T-helper 22 cell (primary cell): ENCODE measurements at places on chromosomes 2 and 18.

- DNase-seq: no peak
Observed at GRCh38 chr2:224381521-224382279, 20.2 kb downstream of the FAM124B start.

GRCh38 chr18:32769586-32770053 lies 3.2 kb downstream of the KLHL14 start:
- DNase-seq: no peak

GRCh38 chr2:149049142-149049541 lies 10.6 kb downstream of the LYPD6B start:
- DNase-seq: no peak

DNA sequence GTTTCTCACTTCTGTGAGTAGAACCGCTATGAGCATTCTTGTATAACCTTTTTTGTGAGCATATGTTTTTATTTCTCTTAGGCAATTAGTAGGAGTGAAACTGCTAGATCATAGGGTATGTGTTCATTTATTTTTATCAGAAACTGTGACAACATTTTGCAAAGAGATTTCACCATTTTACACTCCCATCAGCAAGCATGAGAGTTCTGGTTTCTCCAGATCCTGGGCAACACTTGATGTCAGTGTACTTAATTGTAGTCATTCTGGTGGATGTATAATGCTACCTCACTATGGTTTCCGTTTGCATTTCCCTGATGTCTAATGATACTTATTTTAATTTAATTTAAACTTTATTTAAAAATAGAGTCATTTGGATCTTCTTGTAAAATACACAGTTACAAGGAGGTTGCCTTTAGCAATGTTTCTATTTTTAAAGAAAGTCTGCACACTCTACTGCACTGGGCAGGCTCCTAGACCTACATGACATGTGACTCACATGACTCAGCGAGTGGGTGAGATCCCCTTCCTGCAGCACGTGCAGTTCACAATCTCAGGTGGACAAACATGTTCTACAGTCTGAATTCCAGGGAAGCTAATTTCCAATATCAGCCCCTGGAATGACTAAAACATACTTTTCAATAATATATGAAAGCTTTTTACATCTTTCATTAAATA lies 127.0 kb upstream of the BCL2L11 start:
- no peak for DNase-seq

GRCh38 chr2:187447336-187447735 lies 716 bp downstream of the CALCRL start:
- DNase-seq: no peak

GRCh38 chr18:46950064-46950656 lies 32.8 kb downstream of the KATNAL2 start:
- DNase-seq: no peak

GRCh38 chr2:203484266-203485112 lies 50.6 kb downstream of the RAPH1 start:
- peak; percentile 13 for DNase-seq

DNA sequence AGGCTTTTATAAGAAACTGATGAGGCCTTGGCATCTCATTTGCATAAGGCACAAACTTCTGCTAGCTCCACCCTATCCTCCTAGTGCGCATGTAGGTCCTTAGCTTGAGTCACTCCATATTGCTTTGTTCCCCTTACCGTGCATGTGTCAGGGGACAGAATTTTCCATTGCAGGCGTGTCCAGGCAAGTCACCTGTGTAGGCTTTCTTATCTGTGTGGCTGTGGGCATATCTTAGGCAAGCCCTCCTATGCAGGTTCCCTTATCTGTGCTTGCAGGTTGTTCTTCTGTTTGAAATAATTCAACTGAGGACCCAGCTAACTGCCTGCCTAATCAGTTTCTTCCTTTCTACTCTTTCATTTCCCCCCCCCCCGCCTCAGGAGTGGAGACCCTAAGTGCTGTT lies 63.3 kb upstream of the CDCA7 start:
- DNase-seq: no peak

DNA sequence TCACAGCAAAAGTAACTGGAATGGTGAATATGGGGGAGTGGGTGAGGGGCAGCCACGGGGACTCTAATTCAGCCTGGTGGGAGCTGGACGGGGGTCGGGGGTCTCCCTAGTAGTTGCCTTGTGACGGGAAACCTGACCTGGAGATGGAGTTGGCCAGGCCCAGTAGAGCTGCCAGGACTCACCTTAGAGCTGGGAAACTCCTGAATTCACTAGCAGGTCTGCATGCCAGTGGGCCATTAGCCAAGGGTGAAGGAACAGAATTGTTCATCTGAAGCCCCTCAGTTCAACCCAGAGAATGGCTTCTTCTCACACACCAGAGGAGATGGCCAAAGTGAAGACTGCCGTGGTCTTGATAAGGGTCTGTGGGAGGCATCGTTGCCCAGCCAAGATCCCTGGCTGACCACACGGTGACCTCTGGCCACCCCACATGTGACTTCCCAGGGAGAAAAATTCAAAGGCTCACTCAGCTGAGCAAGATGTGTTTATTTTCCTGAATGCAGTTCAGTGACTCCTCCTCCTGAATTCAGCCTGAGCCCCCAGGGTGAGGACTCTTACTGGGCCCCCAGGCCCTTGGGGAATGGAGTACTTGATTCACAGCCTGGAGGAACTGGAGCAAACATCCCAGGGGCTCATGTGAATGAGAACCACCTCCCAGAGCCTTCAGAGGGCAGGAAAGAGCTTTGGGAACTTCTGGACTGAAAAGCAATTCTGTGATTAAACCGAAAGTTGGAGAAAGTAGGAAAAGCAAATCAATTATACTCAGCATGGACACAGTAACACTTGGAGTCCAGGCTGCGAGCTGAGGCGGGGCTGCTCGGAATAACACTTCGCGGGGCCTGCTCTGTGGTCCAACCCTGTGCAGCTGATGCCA lies 25.2 kb downstream of the MOCOS start:
- no peak for DNase-seq

- DNase-seq: no peak
Observed at GRCh38 chr18:36152781-36153180, 23.1 kb downstream of the ELP2 start.

DNA sequence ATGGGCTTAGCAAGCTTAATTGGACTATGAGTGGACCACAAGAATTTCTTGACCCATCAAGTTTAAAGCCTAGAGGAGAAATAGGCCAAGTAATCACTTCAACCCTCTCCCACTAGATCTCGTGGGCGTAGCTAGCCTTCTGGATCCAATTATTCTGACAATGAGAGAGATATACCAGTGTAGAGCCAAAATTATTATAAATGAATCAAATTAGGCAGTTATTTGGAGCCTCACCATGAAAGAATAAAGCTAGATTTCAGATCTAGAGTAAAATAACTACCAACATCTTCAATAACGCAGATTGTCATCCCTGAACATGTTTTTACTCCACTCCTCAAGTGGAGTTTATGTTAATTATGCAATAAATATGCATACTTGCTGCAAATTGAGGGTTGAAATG lies 143.9 kb upstream of the CDH20 start:
- no peak for DNase-seq

DNA sequence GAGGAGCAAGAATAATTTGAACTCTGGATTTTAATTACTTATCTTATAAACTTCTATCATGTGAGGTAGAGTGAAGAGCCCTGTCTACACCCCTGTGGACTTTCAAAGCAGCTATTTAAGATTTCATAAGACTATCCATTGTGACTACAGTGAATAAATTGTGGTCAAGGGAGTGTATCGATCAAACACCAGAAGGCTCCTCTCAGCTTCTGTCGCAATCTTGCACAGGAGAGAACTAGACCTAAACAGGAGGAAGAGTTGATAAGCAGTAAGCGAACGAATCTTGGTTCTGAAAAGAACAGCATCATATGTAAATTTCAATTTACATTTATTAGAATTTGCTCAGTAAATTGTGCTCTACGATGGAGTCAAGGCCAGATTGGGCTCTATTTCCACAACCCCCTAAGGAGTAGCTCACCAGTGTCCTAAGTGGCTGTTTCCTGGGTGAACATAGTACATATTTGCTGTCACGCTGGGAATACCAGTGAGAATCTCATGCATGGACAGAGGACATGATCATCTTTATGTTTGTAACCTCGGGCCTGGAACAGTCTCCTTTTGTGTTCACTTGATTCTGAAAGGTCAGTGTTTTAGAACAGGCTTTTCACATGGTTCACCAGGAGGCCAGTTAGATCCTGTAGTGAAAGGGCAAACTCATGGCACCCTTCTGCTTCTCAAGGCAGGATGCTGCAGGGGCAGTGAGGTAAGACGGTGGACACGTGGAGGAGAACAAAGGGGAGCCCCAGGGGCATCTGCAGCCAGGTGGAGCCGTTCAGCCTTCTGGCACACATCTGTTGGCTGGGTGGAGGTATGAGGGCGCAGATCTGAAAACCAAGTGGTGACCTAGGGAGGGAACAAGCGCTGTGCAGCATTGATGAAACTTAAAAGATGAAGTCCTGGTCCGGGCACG lies 33.3 kb downstream of the NPAS2 start:
- DNase-seq: no peak

DNA sequence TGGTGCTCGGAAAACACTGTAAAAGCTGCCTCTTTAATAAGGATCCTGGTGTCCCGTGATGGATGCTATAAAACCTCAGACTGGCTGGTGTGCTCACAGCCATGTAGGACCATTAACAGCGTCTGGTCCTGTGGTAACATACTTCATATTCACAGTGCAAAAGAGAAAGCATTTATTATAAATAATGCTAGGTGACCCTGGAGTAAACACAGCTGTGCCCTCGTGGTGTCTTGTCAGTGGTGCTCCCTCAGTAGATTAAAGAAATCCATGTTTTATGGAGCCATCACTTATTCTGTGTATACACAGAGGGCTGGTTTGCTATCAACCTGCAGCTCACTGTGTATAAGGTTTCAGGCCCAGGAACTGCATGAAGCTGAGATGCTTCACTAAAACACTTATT lies 106.9 kb downstream of the CDK15 start:
- DNase-seq: no peak

DNA sequence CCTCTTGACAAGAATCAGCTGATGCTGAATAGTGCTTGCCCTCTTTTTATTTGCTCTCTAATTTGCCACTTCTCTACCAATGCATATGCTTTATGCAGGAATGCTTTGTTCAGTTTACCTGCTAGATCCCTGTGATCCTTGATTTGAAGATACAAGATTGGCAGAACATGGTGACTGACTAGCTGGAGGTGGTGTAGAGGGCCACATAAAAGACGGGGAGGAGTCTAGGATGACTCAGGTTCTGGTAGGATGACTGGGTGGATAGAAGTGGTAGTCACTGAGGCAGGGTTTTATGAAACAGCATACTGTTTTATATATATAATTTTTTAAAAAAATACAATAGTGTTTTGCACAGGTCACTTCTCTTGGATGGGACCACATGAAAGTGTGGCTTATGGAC lies 6.3 kb upstream of the ADGRF3 start:
- DNase-seq: no peak

- no peak for DNase-seq
Observed at GRCh38 chr2:88252111-88252510, 82.0 kb downstream of the THNSL2 start.

GRCh38 chr2:204109681-204110080 lies 173.1 kb downstream of the ICOS start:
- DNase-seq: no peak

- DNase-seq: no peak
Observed at GRCh38 chr2:64331114-64331645, 122.8 kb upstream of the LGALSL start.

DNA sequence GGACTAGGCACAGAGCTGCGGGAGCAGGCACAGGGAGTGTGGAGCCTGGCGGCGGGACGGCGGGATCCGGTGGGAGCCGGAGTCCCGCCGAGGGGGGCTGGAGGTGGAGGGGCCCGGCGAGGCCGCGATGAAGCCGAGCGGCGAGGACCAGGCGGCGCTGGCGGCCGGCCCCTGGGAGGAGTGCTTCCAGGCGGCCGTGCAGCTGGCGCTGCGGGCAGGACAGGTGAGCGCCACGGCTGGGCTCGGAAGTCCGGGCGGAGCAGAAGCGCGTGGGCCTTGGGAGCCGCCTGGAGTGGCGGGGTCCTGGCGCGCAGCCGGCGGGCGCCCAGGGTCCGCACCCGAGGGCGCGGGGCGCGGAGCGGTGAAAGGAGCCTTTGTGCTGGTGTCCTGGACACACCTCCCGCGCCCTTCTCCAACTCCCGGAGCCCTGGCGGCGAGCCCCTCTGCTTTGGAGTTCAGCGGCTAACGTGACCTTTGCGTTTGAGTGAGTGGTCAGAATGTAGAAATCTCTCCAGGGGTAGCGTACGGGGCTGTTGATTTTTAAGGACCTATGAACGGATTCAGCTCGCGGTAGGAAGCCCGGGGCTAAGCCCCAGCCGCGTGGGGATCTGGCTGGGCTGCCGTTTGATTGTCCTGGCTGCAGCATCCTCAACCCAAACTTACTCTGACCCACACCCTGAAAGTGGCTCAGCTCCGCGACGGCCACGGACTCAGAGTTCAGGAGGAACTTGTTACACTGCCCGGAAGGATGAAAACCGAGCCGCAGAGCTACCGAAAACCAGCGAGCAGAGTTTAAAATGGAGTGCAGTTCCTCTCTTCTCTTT lies 448 bp downstream of the IMPA2 start:
- no peak for DNase-seq

GRCh38 chr18:79792096-79792987 lies 5.4 kb upstream of the KCNG2 start:
- DNase-seq: no peak

DNA sequence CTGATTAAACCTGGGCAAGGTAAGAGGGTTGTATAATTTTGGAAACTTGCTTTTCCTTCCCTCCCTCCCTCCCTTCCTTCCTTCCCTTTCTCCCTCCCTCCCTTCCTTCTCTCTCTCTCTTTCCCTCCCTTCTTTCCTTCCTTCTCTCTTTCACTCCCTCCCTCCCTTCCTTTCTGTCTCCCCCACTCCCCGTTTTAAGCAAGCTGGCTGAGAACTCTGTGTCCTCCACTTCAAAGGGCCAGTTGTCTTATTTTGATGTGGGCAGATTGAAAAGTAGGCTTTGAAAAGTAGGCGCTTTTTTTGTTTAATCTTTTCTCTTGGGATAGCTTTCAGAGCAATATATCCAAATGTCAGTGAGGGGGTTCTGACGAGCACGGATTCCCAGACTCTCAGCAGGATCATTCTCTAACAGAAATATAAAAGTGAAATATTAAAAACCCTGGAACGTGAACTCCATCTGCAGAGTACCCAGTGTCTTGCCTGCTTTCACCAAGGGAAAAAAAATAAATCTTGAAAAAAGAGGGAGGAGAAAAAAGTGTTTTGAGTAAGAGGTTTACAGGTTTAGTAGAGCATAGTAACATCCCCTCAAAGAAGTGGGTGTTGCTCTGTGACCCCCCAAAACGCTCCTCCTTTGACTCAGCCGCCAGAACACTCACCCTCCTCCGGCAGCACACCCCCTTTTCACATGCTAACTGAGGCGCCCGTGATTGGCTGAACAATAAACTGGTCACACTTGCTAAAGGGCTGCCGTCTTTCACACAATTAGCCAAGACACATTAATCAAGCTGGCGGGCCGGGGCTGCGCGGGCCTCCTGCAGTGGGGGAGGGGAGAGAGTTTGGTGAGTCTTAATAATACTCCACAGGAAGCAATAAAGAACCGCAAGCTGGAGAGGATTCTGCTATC lies 52.2 kb downstream of the CDK15 start:
- no peak for DNase-seq

- DNase-seq: no peak
Observed at GRCh38 chr2:8451273-8451672, 230.6 kb upstream of the ID2 start.

DNA sequence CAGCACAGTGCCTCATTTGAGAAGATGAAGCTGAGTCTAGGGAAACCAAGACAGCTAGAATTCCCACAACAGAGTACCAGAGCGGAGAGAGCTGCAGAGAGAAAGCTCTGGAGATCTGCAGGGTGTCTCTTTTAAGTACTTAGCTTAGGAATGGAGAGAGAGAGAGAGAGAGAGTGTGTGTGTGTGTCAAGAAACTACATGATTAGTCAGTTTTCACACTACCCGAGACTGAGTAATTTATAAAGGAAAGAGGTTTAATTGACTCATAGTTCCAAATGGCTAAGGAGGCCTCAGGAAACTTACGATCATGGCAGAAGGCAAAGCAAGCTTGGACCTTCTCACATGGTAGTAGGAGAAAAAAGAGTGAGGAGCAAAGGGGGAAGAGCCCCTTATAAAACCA lies 64.0 kb downstream of the HIBCH start:
- DNase-seq: no peak
